ENCODE measurements at places on chromosomes 4 and X.

DNA sequence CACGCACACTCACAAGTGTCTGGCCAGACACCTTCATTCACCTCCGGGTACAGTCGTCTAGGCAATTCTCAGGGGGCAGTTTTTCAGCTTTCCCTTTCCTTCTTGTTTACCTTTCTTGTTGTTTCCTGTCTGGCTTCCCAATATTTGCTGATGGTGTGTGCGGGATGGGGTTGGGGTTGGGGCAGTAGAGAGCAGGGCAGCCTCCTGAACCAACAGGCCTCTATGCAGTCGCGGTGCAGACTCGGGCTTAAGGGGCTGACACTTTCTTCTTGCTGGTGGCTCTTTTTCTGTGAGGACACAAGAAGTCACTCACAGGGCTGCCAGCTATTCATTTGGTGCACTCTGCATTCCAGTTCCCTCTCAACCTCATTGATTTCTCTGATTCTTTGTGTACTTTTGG, 56.4 kb downstream of the NBDY start:
- DNase-seq, result no peak

- DNase-seq, result no peak
Observed at GRCh38 chr4:53040459-53040815, 178.3 kb downstream of the RASL11B start.

- DNase-seq, result no peak
Observed at GRCh38 chr4:72313121-72313520, 255.9 kb downstream of the ADAMTS3 start.

GRCh38 chrX:113980953-113981352, 602.9 kb upstream of the HTR2C start:
- DNase-seq, result no peak

DNA sequence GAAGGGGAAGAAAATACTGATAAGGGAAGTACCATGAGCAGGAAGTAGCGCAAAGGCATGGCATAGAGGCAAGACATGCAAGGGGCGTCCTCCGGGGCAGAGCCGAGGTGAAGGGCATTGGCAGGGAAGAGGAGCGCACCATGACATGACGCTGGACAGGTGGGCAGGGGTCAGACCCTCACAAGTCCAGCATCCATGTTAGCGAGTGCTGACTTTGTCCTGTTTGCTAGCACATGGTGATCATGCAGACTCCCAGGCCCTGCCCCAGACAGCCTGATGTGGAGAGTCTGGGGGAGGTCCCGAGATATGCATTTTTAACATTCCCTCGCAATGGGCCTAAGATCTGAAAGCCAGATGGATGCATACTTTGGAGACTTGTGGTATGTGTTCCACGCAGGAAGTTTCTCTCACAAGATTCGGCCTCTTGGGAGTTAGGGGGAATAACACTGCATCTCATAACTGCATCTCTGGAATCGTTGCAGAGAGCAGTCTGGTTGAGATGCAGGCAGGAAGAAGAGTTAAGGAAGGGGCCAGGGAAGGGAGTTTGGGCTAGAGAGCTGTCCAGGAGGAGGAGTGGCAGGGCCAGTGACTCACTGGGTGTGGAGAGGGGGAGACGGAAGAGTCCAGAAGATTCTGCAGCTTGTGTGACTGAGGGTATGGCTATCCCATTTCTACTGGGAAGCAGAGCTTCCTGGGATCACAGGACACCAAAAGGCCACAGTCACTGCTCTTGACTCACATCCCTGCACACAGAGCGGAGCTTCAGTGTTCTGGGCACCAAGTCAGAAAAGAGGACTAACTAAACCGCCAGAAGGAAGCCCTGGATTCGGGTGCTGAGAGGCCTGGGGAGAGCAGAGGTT, 59.7 kb downstream of the FAM184B start:
- no peak for DNase-seq

- DNase-seq, result no peak
Observed at GRCh38 chr4:26402458-26402857, 81.6 kb downstream of the RBPJ start.

- no peak for DNase-seq
Observed at GRCh38 chr4:23929248-23929647, 39.4 kb upstream of the PPARGC1A start.

GRCh38 chr4:108954880-108955279, 192.0 kb upstream of the ETNPPL start:
- no peak for DNase-seq

DNA sequence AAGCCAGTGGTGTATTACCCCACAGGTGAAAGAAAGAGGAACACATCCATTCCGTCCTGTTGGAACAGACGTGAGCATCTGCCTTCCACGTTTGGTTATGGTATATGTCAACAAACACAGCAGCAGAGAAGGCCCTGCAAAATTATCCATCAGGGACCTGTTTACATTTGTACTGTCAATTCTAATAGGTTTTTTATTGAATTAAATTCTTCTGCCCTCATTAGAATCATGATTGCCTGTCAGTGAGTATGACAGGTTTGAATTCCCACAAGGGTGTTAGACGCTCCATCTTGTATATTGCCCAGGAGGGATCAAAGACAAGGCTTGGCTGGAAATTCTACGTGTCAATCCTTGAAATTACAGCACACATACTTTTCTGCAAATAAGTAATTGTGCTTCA, 339.9 kb upstream of the NOCT start:
- DNase-seq, result no peak

- no peak for DNase-seq
Observed at GRCh38 chr4:74374561-74375327, 9.8 kb downstream of the EREG start.

- DNase-seq, result no peak
Observed at GRCh38 chr4:129167640-129168260, 71.8 kb downstream of the C4orf33 start.

- no peak for DNase-seq
Observed at GRCh38 chr4:69518538-69519198, 23.0 kb upstream of the UGT2B4 start.

DNA sequence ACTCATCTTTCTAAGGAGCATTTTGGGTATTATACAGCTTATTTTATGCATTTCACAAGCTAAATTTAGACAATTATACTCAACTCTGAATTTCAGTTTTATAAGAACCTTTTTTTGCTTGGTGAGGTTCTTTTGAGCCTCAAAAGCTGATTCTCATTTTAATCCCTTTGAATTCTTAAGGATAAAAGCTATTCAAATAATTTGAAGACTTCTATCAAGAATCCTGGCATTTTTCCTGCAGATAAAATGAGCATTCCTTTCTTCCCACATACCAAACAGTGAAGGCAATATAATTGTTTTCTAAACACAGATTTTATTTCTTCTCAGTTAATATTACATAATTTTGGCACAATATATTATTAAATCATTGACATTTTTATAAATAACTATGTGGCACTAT, 118.4 kb upstream of the GPM6A start:
- no peak for DNase-seq

DNA sequence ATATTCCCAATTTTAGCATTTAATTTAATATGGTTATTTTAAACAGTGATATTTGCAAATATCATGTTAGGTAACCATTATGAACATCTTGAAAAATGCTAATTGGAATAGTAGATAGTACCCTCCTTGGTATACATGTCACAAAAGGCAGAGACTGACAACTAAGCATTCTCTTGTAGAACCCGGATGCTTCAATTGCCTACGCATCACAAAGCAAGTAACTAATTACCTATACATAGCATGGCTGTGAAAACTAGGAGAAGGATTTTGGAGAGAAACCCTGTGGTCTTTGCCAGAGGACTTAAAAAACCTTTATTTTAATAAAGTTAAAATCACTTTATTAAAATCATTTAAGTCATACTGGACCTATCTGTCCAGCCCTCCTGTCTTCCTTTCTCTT, 764.1 kb upstream of the TENM3 start:
- no peak for DNase-seq

Data from left renal cortex interstitium (tissue), 4 donors.